ENCODE measurements at places on chromosomes 12 and 14.

DNA sequence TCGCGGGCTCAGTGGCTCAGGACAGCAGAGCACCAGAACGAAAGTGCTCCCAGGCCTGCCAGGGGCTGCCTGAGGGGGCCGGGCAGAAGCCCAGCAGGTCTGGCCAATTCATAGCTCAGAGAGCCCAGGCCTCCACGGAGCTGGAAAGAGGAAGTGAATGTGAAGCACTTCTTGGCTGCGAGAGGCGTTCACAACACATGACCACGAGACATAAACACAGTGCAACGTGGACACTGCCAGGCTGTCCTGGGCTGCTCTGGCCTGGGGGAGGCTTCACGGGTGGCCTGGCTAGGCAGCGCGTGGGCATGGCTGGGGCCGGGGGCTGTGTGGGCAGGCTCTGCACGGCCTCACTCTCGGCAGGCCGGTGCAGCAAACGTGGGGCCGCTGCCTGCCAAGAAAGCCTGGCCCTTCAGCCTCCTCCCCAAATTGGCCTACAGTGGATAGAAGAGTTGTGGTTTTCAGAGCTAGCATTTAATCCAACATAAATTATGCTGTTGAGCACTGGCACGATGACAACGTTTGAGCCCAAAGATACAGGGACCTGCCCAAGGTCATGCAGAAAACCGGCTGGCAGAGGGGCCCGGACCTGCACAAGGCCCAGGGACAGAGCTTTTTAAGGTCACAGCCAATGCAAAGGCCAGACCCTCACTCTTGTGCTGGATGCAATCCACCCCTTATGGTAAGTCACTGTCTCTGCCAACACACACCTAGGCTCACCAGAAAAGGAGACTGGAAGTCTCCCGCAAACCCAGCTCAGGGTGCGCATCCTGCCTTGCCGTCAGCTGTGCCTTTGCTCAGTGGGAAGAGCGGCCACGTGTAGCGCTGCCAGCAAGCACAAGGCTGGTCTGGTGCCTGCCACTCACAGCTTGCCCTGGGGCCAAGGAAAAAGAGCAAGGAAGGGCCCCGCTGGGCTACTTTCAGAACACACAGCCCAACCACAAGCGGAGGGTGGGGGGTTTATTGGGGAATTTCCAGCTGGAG is 8.6 kb downstream of the SLC25A29 start:
- DNase-seq: peak; percentile 58

- no peak for DNase-seq
These were observed 333.7 kb downstream of the RAD51B start for GRCh38 chr14:68153275-68153674.

DNA sequence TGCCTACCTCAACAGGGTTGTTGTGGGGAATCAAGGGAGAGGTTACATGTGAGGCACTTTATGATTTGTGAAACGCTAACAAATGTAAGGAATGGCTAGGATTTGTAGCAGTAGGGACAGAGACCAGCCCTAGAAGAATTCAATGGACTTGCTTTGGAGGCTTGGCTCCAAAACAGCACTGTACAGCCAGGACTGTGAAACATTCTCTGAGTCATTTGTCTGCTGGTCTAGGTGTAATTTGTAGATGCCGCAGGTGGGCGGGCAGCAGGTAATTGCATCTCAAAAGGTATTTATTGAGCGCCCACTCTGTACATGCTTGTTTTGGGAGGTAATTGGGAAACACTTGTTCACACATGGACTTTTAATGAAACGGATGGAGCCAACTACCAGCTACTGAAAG is 11.4 kb downstream of the SLC7A8 start:
- DNase-seq: no peak

DNA sequence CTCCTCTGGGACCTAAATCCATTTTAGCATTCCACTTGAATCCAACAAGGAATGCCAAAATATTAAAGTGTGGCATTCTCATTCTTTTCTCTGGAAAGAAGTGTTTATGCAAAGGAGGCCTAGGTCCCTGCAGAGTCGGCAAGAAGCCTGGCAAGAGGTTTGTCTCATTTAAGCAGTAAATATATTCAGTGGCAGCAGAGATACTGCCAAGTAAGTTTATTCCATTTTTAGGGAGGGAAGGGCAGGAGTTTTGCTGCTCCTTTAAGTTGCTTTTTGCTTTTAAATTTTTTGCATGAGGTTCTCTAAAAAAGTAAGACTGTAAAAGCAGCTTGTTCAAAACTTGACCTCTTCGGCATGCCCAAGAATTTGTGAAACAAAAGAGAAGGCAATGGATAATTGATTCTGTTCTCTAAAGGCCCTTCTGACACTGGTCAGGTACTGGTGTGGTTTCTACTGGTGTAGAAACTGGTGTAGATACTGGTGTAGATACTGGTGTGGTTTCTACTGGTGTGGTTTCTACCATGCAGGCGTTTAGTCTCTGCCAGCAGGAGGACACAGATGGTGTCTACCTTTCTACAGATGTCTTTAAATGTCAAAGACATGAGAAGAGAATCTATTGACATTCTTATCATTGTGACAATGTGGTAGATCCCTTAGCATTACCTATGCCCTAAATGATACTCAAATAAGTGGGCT is 107.3 kb downstream of the SAMD4A start:
- DNase-seq: no peak

DNA sequence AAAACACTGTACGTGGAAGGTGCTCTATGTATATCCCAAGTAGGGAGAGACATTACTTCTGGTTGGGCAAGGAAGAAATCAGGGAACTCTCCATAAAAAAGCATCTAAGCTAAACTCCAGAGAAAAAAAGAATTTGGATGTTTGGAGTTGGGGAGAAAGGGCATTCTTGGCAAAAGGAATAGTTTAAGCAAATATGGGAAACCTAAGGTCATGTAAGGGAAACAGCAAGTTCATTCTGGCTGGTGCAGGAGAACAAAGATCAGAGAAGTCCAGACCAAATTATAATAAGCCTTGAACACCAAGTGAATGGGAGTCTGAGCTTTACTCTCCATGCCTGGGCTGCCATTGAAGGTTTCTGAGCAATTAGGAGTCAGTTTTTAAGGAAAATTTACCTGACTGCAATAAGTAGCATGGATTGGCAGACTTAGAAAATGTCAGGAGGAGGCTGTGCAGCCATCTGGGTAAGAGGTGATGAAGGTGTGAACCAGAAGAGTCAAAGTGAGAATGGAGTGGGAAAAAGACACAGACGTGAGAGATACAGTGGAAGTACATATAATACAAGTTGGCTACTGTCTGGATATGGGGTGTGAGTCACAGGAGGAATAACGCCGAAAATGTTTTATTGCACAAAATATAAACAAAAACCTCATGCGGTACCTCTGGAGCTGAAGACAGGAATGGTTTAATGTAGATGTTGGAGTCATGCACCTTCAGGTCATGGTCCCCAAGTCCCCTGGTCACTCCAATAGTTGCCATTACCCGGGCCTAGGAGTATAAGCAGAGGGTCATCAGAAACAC is 222.6 kb downstream of the MON2 start:
- DNase-seq: no peak

DNA sequence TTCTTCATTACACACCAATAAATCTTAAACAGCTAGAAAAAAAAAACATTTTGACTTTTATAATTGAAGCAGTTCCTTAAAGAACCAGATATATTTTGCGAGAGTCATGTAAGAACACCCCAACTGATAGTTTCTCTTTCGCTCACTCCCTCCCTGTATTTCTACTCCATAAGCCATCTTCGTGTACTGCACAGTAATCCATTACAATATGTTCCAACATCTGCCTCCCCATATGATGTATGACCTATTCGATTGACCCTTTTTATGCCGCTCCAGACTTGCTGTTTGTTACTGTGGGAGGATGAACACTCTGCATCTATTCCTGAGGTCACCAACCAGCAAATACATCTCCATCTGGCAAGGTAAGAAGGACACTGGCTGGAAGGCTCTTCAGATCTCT is 331.7 kb downstream of the SOX5 start:
- DNase-seq: no peak

GRCh38 chr14:104355101-104356019 is 217.0 kb downstream of the KIF26A start:
- peak; percentile 63 for DNase-seq

DNA sequence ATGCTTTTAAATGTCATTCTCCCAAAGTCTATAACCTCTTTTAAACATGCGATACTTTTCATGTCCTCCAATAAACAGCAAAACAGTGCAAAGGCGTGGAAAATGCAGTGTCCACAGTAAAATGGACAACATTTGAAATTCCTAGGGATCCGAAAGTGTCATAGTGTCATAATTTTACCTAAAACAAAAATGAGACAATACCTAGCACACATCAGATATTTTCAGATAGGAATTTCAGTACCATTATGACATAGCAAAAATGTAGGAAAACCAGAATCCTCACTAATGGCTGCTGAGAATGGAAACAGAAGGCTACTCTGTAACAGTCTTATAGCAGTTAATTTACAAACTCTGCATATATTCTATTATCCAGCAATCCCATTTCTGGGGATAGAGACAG is 33.1 kb downstream of the KCNH5 start:
- no peak for DNase-seq

DNA sequence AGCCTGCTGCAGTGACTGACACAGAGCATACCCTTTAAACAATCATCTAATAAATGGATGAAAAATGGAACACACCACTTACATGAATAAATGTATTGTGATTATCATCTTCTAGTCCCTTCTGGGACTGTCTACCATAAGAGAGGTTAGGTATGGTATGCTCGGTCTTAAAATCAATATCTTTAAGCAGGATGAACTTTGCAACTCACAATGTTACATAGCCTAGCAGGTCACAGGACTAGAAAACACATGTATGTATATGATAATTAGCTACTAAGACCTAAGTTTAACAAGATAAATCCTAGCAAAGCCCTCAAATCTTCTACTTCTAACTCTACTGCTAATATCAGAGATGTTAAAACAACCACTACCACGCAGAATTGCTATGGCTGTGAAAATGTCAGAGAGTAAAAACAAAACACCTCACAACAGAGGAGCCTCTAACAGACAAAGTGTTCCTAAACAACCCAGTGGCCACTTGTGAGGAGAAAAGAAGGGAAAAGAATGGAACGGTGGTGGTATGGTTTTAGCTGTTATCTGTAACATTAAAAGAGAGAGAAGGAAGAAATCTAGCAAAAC is 139.4 kb downstream of the STXBP6 start:
- DNase-seq: no peak

- no peak for DNase-seq
These were observed 1165.1 kb downstream of the SLC16A7 start for GRCh38 chr12:60760965-60761364.

DNA sequence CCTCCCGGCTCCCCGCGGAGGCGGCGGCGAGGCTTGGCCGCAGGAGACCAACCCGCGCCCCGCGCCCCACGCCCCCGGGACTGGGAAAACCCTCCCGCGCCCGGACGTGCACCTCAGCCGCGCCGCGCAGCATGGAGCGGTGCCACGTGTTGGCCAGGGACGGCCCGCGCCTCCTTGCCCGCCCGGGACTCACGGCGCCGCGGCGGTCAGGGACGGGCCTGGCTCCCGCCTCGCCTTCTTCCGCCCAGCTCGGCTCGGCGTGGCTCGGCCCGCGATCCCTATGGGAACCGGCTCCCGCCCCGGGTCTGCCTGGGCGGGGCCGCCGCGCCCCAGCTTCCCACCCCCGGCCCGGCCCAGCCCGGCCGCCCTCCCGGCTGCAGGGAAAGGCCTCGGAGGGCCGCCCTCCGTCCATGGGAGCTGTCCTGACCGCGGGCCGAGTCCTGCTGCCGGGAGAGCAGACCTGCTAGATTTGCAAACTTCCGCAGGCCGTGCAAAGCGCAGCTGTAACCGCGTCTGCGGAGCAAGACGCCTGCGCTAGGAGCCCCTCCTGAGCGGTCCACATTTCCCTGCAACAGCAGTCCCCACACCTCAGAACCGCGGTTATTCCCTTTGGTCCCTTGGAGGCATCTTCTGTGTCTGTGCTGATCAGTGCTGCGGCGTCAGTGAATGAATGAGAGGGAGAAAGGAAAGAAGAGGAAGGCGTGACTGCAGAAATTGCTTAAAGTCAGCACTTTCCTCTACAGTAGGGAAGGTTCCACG is at the start of gene CDKL1:
TSS of gene CDKL1 (minus strand) at position 251 of the 759 bp plus-strand sequence. CDS start 1,013 bp downstream, outside the sequence.
- DNase-seq: peak; percentile 83

DNA sequence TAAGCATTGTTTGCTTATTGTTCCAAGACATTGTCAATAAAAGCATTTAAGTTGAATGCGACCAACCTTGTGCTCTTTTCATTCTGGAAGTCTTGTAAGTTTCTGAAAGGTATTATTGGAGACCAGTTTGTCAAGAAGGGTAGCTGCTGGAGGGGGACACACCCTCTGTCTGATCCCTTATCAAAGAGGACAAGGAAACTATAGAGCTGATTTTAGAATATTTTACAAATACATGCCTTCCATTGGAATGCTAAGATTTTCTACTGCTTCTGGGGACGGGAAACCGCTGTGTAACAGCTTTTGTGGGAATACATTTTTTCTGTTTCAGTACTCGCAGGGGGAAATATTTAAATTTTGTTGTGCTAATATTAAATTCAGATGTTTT is 3.5 kb downstream of the FOS start:
- no peak for DNase-seq

Data from RWPE2 (cell line).